GM23248 (cell line): ENCODE measurements at places on chromosomes 5 and 9.

DNA sequence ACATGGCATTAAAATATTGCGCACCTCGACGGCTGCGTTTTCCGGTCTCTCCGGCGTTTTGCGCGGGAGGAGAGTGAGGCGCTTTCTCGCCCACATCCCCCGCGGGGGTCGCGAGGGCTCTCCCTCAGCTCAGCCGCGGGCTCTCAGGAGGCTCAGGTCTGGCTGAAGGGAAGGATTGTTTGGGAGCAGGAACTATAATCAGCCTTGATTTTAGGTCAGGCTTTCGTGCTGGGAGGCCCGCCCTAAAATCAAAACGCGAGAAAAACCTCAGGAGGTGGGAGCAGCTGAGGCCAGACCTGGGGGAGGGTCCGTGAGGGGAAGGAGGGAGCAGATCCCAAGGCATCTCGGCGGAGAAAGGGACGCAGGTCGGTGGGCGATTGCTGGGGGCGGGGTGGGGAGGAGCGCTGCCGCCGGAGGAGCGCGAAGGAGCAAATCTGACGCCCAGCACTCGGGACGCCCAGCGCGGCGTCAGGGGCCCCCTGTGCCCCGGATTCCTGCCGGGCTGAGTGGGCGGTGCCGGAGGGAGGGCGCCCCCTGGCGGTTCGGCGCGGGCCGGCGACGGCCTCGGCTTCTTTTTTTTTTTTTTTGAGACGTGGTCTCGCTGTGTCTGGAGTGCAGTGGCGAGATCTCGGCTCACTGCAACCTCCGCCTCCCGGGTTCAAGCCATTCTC is 18.7 kb upstream of the RNF130 start:
- peak; percentile 84 for DNase-seq

DNA sequence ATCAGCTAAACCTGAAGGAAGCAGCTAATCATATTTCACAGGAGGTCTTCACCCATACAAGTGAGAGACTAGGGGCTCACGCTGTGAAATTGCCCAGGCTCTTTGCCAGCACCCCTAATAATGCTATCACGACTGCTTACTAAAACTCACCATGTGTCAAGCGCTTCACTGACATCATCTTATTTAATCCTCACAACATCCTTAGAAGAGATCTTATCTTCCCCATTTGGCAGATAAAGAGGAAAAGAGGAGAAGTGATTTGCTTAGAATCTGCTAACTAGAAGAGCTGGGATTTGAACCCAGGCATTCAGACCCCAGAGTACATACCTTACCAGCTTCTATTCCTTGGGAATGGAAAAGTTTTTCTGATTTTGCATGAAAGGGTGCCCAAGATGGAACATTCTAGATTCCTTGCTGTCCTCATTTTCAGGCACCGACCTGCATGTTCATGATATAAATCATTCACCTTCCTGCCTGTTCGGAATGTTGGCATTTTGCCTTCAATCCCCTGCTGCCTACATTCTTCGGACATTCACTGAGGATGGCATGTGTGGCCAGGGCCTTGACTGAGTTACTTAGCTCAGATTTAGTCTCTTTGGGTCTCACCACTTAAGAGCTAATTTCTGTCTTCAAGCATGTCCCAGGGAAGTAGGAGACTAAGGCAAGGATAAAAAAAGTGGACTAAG is 88.1 kb downstream of the SH3TC2 start:
- DNase-seq, result no peak

- DNase-seq, result peak; percentile 91
Observed at GRCh38 chr9:89154651-89155336, 23.8 kb downstream of the SHC3 start.

DNA sequence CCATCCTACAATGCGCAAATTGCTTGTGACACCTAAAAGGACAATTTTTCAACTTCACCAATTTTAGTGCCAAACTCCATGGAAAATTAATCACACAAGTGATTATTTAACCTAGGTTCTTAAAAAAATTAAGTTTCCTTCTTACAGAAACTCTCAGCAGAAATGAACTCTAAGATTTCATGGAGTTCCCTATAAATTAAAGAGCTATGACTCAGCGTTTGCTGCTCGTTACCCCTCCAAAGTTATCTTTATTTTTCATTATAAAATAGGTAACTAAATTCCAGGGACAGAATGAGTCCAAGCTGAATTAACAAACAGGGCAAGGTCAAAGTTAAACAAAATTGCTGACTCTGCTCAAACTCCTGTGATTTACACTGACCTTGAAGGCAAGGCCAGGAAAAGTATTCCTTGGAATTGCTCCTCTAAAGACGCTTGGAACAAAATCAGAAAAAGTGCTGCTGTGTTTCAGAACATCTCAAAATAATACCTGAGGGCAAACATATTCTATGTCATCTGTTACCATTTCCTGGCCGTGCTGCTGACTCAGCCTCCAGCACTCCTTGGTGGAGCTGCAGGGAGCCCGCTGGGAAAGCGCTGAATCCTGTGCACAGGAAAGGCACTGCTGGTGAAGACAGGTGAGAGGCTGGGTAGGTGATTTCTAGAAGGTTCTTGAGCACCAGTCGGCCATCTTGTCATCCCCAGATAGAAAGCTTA is 2.5 kb upstream of the CMBL start:
- DNase-seq, result peak; percentile 71

GRCh38 chr5:17326600-17327037 is 109.2 kb downstream of the BASP1 start:
- no peak for DNase-seq

DNA sequence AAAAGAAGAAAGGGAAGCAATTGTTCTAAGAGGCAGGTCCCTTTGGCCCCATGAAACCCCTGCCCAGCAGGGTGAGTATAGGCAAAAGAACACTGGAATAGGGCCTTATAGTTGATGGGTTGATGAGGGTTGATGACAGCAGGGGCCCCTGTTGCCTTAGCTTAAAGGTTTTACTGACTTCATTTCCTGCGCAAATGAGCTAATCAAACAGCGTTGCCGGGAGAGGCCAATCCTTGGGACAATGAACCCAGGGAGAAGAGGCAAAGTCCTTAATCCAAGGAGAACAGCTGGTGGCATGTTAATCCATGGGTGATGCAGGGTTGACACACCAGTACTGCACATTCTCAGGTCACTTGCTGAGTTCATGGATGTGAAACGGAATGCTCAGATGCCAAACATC is 22.0 kb upstream of the EPB41L4B start:
- no peak for DNase-seq

DNA sequence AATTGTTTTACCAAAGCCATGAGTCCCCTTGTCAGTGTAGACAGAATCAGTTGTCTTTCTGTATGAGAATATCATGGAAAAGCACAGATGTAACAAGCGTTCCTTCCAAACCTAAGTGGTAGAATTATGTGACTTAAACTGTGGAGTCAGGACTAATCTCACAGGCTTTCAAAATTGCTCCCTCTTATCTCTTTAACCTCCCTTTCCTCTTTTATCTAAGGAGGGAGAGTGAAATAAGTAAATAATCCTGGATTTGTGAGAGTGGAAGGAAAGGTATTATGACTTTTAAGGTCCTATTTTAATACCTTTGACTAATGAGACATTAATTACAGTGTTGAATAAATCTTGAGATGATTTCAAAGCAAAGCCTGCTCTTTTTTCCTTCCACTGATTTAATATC is 52.4 kb upstream of the LIFR start:
- no peak for DNase-seq

- peak; percentile 90 for DNase-seq
Observed at GRCh38 chr9:3962971-3963642, 336.8 kb downstream of the GLIS3 start.

- DNase-seq, result no peak
Observed at GRCh38 chr5:93756372-93756771, 15.0 kb upstream of the POU5F2 start.

- peak; percentile 71 for DNase-seq
Observed at GRCh38 chr5:172410662-172411483, 43.5 kb downstream of the SH3PXD2B start.

DNA sequence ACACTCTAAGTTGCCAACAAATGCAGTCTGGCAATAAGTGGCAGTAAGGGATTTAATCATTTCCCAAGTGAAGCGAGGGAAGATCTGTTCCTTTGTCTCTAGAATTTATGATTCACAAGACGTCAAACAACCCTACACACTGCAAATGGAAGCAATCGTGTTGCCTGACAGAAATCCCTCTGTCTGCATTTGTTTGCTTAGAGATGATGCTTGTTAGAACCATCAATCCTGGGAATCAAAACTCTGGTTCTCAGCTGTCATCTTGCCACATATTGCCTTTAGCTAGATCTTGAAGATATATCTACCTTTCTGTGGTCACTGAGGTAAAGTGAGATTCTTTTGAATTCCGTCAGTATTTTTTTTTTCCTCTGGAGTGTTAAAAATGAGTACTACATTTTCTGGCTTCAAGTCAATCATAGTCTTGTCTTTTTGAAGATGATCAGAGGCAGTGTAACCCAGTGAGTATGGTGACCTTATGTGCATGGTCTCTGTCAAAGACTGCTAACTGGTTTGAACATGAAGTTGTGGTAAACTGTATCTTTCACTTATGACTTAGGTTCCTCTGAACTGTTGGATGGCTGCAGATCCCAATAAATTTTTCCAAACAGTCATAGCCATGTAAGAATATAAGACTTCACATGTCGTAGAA is 106.4 kb upstream of the STARD4 start:
- DNase-seq, result no peak

DNA sequence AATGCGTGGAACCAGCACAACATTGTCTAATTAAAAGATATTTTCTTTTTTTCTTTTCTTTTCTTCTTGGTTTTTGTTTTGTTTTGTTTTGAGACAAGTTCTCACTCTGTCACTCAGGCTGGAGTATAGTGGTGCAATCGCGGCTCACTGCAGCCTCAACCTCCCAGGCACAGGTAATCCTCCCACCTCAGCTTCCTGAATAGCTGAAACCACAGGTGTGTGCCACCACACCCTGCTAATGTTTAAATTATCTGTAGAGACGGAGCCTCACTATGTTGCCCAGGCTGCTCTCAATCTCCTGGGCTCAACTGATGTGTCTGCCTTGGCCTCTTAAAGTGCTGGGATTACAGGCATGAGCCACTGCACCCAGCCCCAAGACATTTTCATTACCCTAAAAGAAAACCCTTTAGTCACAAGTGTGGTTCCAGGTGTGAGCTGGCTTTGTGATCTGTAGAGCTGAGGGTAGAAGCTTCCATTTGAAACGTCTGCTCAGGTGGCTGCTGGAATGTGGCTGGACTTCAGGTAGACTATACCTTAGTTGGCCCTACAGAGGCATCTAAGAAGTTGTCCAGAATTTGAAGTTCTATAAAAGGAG is 19.1 kb upstream of the NEK6 start:
- no peak for DNase-seq

DNA sequence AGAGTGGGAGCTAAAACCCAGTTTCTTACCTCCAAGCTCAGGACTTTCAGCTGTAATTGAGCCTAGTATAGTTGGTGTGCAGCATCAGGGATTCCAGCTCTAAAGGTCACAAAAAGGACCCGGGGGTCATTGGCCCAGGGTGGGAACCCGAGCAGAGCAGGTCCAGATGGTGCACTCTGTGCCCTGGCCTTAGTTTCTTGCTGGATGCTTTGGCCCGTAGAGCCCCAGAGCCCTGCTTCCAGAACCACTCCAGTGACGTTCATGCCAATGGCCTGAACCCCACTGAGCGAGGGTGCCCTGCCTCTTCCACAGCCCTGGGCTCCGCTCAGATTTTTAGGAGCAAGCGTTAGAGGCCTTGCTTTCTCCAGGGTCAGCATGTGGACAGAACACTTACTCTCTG is 8.2 kb downstream of the SLC22A5 start:
- no peak for DNase-seq

GRCh38 chr5:102807878-102808502 is 52.9 kb downstream of the PAM start:
- DNase-seq, result peak; percentile 31

- no peak for DNase-seq
Observed at GRCh38 chr5:112165897-112166737, 253.0 kb downstream of the EPB41L4A start.

- no peak for DNase-seq
Observed at GRCh38 chr5:2898661-2899060, 147.2 kb upstream of the IRX2 start.

GRCh38 chr5:179254638-179255271 is 90.5 kb downstream of the ADAMTS2 start:
- DNase-seq, result no peak

DNA sequence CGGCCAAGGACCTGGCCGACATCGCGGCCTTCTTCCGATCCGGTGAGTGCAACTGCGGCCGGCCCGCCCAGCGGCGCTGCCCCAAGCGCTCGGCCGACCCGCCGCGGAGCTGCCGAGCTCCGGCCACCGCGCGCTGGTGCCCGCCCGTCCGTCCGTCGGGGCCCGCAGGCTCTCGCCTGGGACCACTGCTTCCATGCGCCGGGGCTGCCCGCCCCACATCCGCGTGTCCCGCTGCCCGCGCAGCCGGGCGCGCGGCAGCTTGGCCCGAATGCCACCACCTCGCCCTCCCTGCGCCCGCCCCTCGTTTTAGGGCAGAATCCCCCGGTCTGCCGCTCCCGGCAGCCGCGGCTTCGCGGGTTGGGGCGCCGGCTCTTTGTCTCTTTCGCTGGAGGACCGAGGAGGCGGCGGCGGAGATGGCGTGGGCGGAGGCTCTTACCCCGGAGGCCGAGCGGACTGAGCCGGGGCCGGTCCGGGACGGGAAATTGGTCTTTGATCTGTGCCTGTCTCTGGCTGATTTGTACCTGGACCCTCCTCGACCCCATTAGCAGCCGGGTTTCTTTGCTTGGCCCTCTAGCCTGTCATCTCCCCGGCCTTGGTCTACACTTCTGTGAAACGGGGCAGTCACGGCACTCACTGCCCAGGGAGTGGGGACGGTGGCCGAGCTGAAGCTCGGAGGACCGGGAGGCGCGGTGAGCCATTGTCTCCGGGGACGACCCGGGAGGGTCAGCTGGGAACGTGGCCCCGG is 871 bp downstream of the TRIO start:
- DNase-seq, result peak; percentile 74

- peak; percentile 73 for DNase-seq
Observed at GRCh38 chr5:65482736-65483545, 1.2 kb upstream of the ADAMTS6 start.

GRCh38 chr5:127423173-127423798 is 94.2 kb upstream of the PRRC1 start:
- DNase-seq, result no peak

DNA sequence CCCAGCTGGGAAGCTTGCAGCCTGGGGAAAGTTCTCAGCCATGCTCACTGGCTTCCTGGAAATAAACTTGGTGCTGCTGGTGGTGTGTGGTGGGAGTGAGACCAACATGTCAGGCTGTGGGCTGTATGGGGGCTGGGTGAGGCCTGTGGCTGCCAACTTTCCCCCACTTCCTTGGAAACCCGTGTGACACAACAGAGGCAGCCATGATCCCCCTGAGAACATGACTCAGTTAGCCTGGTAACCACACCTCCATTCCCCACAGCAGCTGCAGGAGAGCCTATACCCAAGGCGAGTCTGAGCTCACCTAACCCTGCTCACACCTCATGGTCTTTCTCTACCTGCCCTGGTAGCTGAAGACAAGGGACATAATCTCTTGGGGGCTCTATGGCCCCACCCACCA is 72.7 kb upstream of the RGMB start:
- peak; percentile 32 for DNase-seq

- no peak for DNase-seq
Observed at GRCh38 chr5:64865662-64866061, 96.9 kb downstream of the CWC27 start.
